Suppressor macrophage treated with lipopolysaccharide for 4 hours (primary cell): ENCODE measurements at places on chromosomes 6 and 20.

GRCh38 chr6:124795643-124796463 is 166.4 kb upstream of the RNF217 start:
- DNase-seq = peak; percentile 13

DNA sequence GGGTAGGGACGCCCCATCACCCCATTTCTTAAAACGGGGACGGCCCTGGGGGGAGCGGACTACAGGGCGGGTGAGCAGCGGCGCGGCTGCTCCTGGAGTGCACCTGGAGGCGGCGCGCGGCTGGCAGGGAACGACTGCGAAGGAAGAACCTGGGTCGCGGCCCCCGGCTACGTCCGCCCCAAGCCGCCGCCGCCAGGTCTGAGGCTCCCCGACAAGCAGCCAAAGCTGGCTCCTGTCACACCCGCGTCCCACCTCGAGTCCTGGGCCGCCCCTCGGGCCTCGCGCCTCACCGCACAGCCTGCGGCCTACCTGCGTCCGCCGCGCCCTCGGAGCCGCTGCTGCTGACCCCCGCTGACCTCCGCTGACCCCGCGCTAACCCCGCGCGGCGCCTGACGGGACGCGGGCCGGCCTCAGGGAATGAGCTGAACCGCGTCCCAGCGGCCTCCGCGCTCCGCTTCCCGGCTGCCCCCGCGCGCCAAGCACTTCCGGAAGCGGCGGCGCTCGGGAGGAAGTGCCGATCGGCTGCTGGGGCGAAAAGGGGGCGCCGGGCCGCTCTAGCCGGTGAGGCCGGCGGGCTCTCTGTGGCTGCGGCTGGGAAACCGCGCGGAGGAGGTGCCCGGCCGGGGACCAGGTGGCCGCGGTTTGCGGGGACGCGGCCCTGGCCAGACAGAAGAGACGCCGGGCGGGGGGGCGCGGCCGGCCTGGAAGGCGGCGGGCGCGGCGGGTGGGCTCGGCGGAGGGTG is at the start of the genes ARFRP1 and ZGPAT:
ARFRP1 (minus strand) TSS at position 419 of the 743 bp plus-strand sequence. CDS start 885 bp downstream, outside the sequence.
ZGPAT (plus strand) TSS at position 482 of the 743 bp plus-strand sequence. CDS start 542 bp downstream, outside the sequence.
- DNase-seq = peak; percentile 96

DNA sequence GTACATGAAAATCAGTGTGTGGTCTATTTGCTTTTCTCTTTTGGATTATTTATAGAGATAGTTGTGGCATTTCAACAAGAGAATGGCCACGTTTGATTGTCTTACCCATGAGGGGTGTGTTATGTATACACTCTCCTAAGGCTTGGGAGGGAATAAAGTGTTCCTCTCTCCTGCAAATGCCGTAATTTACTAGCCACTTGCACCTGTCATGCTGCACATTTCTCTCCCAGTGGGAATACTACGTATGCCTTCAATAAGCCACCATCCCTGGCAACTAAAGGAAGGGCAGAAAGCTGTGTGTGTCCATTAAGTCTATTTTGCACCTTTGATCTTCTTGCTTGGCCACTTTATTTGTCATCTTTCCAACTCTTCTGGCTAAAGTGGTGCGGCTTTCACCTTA is 541.2 kb downstream of the QKI start:
- no peak for DNase-seq

- DNase-seq = no peak
Measured at GRCh38 chr6:73107016-73107415, 118.3 kb downstream of the KHDC1L start.

DNA sequence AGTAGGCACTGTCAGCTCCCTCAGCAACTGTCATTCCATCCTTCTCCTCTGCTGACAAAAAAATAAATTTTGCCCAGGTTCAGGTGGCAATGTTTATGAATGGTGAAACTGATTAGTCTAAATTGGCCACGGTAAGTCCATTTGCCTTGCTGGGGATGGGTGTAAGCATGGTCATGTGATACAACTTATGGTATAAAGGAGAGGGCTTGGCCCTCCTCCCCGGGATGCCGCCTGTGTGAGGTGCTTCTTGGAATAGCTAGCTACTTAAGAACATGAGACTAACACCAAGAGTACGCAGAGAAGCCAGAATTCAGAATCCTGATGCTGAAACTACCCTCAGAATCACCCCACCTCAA is 94.4 kb upstream of the MAP7 start:
- no peak for DNase-seq

- DNase-seq = no peak
Measured at GRCh38 chr6:166465671-166466087, 82.9 kb upstream of the MPC1 start.

- DNase-seq = no peak
Measured at GRCh38 chr6:73774311-73774774, 78.3 kb downstream of the CD109 start.

- DNase-seq = no peak
Measured at GRCh38 chr6:40389254-40389653, 197.9 kb downstream of the LRFN2 start.

DNA sequence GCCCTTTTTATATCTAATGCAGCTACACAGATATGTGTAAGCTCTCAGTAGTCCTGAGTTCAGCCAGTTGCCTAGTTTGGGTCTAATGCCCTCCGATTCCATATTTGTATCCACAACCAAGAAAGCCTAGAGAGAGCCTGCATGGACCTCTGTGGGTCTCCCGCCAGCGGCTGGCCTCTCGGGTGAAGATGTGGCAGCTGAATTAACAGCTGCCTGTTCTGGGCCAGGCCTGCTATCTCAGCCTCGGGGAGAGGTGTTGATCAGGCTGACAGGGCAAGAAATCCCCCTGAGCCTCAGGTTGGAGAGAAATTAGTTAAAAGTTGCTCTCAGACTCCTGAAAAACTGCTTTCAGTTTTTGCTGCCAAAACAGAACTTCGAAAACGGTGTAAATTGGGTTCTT is 19.8 kb downstream of the PTK7 start:
- no peak for DNase-seq

GRCh38 chr6:150755042-150755441 is 110.5 kb upstream of the MTHFD1L start:
- DNase-seq = no peak

GRCh38 chr20:33650753-33651561 is 11.2 kb upstream of the C20orf144 start:
- DNase-seq = no peak

GRCh38 chr6:98717322-98717877 is 117.0 kb upstream of the POU3F2 start:
- no peak for DNase-seq

DNA sequence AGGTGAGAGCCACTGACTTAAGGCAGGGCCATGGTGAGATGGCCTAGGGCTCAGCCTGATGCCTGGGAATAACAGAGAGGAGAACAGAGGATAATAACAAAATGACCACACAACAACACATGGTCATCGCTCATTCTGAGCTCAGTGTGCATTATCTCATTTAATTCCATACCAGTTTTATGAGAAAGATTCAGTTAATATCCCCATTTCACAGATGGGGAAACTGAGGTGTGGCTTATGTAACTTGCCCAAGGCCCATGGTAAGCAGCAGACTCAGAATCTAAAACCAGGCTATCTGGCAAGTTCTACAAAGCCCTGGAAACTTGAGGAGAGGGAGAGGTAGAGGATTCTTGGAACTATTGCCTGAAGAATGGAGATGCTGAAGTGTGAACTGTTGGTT is 200.9 kb upstream of the PMEPA1 start:
- DNase-seq = no peak

DNA sequence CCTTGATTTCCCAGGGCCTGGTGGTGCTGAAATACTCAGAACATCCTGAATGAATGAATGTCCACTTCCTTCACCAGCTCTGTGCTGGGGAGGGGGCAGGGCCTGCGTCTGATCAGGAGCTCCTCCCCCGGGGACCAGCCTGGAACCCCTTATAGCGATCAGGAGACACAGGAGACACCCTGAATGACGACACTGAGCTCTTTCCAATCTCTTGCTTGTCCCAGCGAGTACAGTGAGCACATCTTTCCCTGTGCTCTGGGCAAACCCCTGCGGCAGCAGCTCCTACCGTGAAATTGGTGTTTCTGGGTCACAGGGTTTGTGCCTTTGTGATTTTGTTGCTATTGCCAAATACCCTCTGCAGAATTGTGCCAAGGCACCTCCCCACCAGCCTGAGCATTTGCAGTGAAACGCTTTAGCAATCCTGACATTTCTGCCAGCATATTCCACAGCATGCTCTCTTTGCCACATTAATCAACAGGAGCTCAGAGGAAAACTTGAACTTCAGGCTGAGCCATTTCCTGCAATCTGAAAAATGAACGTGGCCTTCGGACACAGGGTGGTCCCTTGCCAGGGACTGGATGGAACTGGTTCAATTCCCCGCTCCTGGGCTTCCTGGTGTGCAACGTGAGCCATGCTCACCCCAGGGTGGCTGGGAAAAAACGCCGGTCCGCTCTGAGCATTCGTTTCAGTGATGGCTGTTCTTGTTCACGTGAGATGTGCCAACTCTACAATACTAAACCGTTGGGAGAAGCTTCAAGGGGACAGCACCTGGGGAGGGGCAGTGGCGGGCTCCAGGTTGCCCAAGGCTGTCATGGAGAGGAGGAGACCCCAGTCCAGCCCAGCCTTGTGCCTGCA is 23.1 kb upstream of the MRGBP start:
- DNase-seq = no peak

DNA sequence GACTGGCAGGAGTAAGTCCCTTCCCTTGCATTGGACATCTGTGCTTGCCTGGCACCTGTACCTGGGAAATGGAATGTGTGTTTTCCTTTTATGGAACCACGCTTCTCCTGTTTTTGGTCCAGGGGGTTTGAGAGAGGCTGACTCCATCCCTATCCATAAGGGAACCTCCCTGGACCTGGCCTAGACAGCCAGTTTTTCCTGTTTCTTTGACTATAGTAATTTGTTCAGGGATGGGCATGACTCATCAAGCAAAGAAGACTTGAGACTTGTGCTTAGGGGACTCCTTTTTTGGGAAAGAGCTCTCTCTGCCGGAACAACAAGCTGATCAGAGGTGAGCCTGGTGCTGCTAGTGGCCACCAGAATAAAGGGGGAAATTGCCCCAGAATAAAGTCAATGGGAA is 393.8 kb downstream of the CDH26 start:
- no peak for DNase-seq

- no peak for DNase-seq
Measured at GRCh38 chr20:52595518-52595917, 376.6 kb upstream of the TSHZ2 start.

DNA sequence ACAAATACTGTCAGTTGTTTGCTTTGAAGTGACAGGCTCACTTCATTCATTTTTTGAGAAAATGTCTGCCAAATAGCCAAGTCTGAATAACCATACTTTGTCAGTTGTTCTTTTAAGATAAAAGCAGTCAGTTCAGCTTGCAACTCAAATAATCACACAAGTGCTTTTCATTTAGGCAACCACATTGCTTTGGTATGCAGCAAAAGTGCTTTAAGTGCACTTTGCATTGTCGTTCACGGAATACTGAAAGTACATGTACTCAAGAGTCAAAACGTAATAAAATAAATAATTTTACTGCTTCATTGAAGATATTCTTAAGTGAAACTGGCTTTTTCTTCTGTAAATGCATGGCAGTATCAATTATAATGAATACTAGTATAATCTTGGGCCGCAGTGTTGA is 107.2 kb downstream of the MMS22L start:
- no peak for DNase-seq

DNA sequence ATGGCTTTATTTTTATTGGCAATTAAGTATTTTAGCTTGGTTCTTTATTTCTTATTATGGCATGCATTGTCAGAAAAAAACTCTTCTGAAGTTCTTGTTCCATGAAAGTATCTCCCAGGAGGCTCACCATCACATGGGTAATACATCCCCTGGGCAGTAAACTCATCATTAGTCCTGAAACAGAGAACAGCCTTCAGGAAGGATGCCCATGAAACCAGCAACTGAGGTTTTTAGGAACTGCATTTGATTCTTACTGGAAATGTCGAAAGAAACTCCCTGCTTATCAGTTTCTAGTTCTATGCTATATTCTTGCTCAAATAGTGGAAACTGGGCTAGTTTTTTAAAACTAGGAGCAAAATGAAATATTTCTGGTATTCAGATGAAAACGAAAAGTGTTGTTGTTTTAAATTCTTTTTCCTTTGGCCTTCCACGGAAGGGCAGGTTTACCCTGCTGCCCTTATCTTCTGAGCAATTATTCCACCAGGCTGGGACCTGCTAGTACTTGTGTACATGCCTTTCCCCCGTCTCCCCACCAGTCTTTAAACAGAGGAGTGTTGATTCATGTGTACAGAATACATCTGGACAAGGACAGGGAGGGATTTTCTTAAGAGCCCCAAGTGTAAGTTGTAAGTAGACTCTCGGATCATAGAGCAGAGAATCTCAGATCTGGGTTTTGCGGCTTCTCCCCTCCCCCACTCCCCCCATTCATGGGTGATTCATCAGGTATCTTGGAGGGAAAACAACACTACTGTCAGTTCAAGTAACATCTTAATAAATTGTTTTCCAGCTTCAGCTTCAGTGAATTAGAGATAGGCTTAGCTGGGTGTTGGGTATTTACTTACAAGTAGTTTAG is 81.5 kb downstream of the RTN4IP1 start:
- peak; percentile 68 for DNase-seq

- DNase-seq = no peak
Measured at GRCh38 chr6:15242937-15243614, 2.8 kb upstream of the JARID2 start.

- DNase-seq = no peak
Measured at GRCh38 chr6:87590417-87590880, 514 bp downstream of the ORC3 start.

- no peak for DNase-seq
Measured at GRCh38 chr6:75691012-75691411, 58.0 kb upstream of the MYO6 start.

DNA sequence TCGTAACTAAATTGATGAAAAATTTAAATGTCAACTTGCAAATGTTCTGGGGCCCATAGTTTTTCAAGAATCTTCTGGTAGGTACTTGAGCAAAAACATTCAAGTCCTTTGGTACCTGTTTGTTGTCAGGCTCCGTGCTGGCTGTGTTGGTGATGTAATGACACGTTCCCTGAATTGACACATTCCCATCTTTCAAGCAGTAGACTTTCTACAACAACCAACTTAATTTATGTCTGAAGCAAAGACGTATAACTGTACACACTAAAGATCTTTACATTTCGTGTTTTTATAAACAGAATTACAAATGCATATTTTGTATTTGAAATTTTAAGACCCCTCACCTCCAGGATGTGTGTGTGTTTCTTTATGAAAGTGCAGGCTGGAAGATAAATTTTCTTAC is 49.5 kb downstream of the NCOA3 start:
- no peak for DNase-seq

- no peak for DNase-seq
Measured at GRCh38 chr6:39156801-39157200, 41.8 kb upstream of the SAYSD1 start.

DNA sequence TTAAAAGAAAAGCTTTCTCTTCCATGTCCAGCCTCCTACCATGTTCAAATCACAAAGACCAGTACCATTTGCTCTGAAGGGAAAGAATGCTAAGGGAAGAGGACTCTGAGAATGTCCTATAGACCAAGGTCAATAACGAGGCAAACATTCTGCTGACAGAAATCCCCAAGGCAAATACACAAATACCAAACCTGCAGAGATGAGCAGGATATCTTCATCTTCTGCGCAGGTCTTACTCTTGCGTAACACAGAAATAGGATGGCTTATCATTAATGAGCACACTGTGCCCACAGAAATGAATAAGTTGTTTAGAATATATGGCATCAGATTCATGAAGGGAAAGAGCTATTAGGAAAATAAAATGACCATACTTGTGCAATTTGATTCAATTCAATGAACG is 137.3 kb downstream of the BTBD9 start:
- DNase-seq = no peak
